ENCODE measurements at places on chromosomes 2 and 18. TPM values are rescaled to one million over a fixed set of nuclear protein-coding genes. Genes with fewer than 3 reads are reported as not detected.

Gene TCF23
- total RNA-seq = not detected

Gene CAPN14
- total RNA-seq = 0.35 TPM

GRCh38 chr2:176935543-176936102 is 277.0 kb upstream of the HNRNPA3 start:
- no peak overlapping the region for H3K4me3 ChIP-seq
- peaks cover 11% of the 10 kb centered on the region for H3K27me3 ChIP-seq
- no peaks in the 10 kb centered on the region for H3K36me3 ChIP-seq
- H3K27ac ChIP-seq = no peak overlapping the region
- DNase-seq = no peak

Gene PLB1
- total RNA-seq = 1.2 TPM

Gene SLC23A3
- total RNA-seq = 2.3 TPM

DNA sequence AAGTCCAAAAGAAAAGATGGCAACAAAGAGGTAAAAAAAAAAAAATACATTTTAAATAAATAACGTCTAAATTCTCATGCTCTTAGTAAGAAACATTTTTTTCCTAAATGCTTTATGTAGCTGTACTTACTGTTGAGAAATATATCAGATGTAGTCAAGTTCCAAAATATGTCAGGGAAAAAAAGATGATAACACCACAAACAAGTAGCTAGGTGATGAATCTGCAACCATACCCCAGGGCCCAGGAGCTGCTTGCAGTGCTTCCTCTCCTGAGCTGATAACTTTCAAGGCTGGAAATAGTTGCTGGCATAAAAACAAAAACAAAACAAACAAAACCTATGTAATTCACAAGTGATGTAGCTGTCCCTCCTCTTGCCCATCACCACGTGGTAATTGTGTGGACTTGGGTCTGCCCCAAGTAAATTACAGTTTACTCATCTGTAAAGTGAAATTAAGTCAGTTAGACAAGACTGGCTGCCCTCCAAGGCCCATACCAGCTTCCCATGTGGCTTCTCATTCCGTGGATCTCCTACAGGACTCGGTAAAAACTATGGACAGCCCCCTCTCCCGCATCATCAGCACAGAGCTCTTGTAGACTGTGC is 82.6 kb downstream of the SP100 start:
- peaks cover 93% of the 10 kb centered on the region for H3K36me3 ChIP-seq
- no peak overlapping the region for H3K27ac ChIP-seq
- DNase-seq = no peak

- H3K4me1 ChIP-seq = no peaks in the 10 kb centered on the region
- DNase-seq = no peak
- no peak overlapping the region for H3K27ac ChIP-seq
- peaks cover 2% of the 10 kb centered on the region for H3K36me3 ChIP-seq
- H3K27me3 ChIP-seq = no peaks in the 10 kb centered on the region
- H3K4me3 ChIP-seq = no peak overlapping the region
These were observed 19.4 kb downstream of the FZD5 start for GRCh38 chr2:207750345-207750744.

- no peak overlapping the region for H3K4me3 ChIP-seq
- H3K36me3 ChIP-seq = no peaks in the 10 kb centered on the region
These were observed 2.4 kb downstream of the EFHD1 start for GRCh38 chr2:232635820-232636219.

Gene RHOB
- 14.4 TPM for total RNA-seq

All from activated CD4-positive, alpha-beta memory T cell treated with anti-CD3 and anti-CD28 coated beads, Interleukin-2, amount 10 ng/mL, durations not matched to agents 7 days and 5 days (primary cell).